Retinal pigment epithelial cell (primary cell): ENCODE measurements at places on chromosomes 7 and 10.

- no peak for DNase-seq
Measured at GRCh38 chr10:6343305-6344010, 140.7 kb downstream of the PFKFB3 start.

- DNase-seq, result no peak
Measured at GRCh38 chr7:111074071-111074747, 16.7 kb upstream of the LRRN3 start.

GRCh38 chr10:79304479-79305087, 42.7 kb upstream of the PPIF start:
- no peak for DNase-seq

DNA sequence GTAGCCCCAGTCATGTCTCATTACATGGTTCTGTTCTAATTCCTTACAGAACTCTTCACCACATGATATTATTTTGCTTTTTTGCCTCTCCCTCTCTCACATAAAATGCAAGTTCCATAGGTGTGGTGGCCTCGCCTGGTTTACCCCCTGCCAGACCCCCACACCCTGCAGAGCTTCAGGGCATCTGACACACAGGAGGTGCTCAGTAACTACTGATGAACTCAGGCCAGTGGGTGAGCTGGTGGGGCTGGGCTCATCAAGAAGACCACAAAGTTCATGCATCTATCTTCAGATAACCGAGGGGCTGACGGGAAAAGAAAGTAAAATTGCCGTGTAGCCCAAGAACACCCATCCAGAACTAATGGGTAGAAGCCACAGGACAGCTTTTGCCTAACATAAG, 253.1 kb downstream of the GRID1 start:
- no peak for DNase-seq

- no peak for DNase-seq
Measured at GRCh38 chr10:22247636-22248035, 29.8 kb upstream of the EBLN1 start.

DNA sequence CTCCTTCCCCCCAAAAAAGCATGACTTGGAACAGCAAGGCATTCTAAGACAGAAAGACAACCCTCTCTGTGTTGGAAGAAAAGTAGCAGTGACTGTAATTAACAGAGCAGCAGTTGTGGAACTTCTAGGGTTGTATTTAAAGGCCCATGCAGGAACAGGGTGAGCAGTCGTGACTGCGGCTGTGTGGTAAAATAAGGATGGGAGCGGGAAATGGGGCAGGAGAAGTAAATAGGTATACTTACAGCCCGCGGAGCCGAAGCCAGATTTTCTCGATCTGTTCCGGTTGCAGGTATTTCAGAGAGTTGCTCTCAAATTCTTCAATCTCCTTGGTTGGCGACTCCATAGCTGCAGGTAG, 179 bp downstream of the PDE1C start:
- DNase-seq, result no peak

GRCh38 chr10:48572414-48572813, 32.5 kb downstream of the ARHGAP22 start:
- peak; percentile 8 for DNase-seq

DNA sequence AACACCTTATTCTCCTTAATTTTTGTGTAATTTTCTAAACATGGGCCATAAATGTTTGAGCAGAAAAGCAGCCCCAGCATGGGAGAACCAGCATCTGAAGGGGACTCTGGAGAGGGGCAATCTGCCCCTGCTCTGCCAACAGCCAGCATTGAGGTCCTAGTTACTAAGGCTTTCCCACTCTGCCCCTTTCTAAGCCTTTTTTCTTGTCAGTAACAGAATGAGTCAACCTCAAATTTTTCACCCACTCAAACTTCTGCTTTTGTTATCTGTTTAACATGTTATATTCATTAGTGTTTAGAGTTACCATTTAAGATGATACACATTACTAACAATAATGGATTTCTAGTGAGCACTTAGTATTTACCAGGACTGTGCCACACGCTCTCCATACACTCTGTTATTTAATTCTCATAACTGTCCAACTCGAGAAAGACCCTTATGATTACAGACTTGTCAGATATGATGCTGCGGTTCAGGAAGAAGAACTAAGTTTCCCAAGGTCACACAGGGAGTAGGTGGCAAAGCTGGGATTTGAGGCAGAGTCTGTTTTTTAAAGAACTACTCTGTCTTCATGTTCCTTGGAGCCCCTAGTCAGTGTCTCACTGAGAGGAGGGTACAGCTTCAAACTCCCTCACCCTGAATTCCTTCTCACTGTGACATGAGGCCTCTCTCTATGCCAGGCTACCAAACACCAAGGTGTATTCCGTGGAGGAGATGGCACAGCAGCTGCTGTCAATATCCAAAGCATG, 19.9 kb upstream of the GPAM start:
- no peak for DNase-seq

DNA sequence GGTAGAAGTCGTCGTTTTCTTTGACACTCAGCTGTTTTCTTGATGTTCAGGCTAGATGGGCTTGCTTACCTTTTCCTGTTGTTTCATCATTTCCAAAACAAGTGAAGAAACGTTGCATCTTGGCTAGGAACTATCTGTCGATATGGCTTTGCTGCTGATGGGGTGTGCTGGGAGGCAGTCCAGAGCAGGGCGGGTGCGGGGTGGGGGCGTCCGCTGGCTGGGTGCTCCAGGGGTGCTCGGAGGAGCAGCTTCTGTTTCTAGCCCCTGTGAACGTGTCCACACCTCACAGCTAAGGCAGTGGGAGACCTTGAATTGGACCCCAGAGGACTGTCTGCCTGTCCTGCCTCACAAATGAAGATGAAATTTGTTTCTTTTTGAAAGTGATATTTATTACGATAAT, 7.6 kb upstream of the SUN1 start:
- no peak for DNase-seq

GRCh38 chr7:116172353-116172752, 38.0 kb upstream of the TES start:
- DNase-seq, result no peak

DNA sequence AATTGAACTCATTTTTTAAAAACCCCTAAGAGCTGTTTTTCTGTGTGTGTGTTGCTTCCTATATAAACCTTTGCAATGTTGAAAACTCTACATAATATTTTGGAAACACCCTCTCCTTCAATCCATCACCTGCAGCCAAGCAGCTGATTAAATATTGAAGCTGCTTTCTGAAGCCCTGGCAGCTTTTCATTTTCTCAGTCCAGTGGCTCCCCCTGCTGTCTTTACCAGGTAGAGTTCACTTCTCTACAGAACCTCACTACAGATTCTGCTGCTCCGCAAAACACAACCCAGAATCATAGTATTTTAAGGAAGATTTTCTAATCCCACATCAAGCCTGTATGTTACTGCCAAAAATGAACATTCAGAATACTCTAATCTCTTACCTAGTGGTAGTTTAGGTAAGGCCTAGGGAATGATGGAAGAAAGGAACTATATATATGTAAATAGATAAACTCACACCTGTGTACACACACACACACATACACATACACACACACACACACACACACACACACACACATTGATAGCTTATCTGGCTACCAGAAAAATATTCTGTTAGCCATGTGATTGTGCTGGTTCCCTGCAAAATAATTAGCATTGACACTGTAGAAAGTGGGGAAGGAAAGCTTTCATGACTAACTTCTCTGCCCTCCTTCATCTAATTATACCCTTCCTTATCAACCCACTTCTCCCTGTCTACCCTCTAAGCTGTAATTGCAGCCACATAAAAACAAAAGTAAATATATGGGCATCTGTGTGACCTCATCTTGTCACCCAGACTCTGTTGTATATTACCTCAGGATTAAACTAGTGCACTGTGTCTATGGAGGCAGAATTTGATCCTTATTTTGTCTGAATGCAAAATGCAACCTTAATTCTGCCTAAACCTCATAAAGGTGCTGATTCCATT, 229.5 kb upstream of the FZD1 start:
- DNase-seq, result no peak

DNA sequence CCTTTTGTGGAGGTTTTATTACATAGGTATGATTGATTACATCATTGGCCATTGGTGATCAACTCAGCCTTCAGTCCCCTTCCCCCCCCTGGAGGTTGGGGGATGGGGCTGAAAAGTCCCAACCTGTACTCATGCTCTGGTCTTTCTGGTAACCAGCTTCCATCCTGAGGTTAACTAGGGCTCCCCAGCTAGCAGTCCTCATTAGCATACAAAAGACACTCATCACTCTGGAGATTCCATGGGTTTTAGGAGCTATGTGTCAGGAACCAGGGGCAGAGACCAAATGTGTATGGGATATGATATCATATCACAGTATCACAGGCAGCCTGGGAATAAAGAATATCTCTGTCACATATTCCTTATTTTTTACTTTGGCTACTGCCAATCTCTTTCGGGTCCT, 13.6 kb downstream of the CCSER2 start:
- no peak for DNase-seq

DNA sequence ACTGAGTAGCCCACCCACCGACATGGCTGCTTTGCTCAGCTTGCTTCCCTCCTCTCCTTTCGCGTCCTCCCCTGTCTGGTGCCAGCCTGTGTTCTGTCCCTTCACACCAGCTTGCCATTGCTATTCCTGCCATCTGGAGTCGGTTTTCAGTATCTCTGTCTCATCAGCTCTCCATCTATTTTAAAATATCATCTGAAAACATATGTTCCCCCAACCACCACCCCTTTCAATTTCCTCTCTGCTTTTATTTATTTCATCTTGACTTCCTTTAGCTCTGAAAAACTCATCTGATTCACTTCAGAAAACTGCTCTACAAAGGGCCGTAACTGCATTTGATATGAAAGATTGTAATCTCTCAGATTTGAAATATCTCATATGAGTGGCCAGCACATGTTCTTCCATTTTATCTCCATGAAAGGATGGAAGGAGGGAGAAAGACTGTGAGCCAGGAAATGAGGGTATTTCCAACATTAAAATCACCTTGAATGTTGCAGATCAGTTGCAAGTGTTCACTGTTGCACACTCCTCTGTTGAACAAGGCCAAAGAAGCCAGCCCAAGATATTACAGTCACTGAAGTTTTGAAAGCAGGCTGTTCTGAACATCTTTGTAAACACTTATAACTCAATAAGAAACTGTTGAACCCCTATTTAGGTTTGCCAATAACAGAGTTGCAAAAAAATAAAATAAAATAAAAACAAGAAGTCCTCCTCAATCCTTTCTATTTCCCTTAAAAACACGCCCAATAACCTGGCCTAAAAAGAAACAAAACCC, 202.4 kb upstream of the NEBL start:
- DNase-seq, result no peak

DNA sequence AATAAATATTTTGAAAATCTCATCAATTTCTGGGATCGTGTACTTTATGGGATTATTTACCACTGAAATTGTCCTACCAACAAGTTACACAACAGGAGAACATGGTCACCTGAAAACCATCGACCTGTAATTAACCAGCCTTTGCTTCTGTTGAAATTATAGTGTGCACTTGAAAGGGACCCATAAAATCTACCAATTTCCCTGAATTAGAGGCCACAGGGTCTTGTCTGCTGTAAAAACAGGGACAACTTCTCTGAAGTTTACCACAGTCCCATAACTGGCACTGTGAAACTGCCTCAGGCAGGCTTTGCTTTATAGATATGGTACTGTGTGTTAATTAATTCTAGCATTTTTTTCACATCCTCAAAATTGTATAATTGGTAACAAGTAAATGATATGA, 37.7 kb downstream of the RAB19 start:
- no peak for DNase-seq

DNA sequence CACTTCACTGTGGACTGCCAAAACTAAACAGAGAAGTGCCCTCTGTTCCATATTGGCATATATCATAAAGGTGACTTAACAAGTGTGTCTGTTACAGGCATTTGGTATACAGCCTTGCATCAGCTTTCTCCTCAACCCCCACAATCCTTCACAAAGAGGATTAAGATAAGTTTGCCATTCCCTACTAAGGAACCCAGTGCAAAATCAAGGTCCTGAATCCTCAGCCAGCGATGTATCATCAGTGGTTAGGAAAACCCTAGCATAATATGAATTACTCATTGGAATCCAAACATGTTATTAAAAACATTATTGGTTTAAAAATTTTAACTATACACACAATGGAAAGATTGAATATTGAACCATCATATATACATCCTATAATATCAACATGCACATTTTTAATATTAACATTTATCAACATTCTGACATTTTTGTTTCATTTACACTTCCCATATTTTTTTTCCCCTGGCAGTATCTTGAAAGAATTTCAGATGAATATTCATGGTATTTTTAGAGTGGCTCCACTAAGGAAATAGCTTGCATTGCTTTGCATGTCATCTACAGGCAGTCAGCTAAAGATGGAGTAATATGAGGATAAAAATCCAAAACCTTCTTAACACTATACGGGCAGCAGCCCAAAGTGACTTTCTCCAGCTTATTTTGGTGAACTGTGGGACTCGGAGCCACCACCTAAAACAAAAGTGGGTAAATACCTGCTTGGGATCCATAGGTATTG, 215.6 kb upstream of the CHRM2 start:
- DNase-seq, result peak; percentile 48

GRCh38 chr10:36573246-36573645, 552.2 kb upstream of the ANKRD30A start:
- no peak for DNase-seq

DNA sequence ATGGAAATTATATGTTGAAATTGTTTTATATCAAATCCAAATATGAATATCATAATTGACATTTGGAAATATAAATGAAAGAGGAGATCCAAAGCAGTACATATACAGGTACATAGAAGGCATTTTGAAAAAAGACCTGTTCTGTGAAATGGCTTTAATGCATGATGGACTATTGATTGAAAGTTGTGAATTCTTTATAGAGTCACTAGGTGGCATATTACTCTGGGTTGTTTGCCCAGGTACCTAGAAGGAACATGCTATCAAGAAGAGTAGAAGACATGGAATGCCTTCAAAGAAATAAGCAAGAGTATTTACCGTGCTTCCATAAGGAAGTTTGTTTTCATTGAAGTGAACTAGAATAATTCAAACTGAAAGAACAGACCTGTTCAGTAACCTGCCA, 160.0 kb upstream of the ANK3 start:
- no peak for DNase-seq

GRCh38 chr7:140595468-140596092, 45.0 kb downstream of the DENND2A start:
- DNase-seq, result no peak

GRCh38 chr10:118047157-118047719, 497 bp upstream of the RAB11FIP2 start:
- no peak for DNase-seq
